ENCODE measurements at places on chromosomes 12 and 14.

GRCh38 chr12:70849265-70849960 is 71.1 kb downstream of the PTPRR start:
- DNase-seq: no peak

GRCh38 chr12:40262657-40263056 is 37.9 kb downstream of the LRRK2 start:
- DNase-seq: no peak

GRCh38 chr14:46999661-47000060 is 348.1 kb upstream of the RPL10L start:
- DNase-seq: no peak

- no peak for DNase-seq
These were observed 148.7 kb upstream of the PDZRN4 start for GRCh38 chr12:41039461-41039860.

DNA sequence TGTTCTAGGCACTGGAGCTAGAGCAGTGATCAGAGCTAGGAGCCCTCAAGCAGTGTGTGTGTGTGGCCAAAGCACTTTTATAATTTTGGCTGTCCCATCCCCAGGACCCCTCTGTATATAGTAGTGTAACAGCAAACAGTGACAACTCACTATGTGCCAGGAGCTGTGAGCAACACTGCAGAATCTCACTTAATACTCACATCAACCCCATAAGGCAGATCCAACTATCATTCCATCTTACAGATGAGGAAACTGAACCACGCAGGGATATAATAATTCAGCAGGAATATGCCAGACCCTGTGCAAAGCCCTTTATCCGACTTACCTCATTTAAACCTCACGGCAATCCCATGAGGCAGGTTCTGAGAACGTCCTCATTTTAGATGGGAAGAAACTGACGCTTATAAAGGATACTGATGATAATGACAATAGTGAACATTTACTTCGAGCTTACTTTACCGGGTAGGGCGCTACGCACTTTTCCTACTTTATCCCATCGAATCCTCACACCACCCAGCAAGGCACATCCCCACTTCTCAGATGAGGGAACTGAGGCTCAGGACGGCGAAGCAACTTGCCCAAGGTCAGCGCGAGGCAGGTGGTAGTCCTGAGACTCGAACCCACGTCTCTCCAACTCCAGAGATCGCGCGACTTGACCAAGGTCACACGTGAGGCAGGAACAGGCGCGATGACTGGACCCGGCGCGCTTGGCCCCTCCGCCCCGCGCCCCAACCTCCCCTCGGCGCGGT is 687 bp downstream of the RAB35 start:
- no peak for DNase-seq

- no peak for DNase-seq
These were observed 53.7 kb upstream of the DYRK2 start for GRCh38 chr12:67594888-67595287.

GRCh38 chr14:103558071-103558882 is 4.2 kb downstream of the BAG5 start:
- no peak for DNase-seq

DNA sequence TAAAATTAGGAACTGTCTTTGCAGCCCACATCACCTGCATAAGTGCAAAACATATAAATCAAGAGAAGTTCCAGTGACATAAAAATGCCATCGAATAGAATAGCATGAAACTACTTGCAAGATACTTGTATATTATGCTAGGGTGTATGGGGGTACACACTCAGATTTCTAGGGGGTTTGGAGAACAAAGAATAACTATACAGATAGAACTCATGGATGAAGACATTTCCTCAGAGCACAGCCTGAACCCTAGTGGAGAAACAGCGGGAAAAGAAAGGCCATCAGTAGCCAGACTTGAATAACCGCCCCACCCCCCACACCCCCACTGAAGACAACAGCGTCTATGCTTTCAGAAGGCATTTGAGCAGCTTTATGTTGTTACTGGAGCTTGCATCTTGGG is 425.8 kb downstream of the NPAS3 start:
- no peak for DNase-seq

GRCh38 chr12:68633614-68634558 is 23.2 kb downstream of the RAP1B start:
- DNase-seq: no peak

DNA sequence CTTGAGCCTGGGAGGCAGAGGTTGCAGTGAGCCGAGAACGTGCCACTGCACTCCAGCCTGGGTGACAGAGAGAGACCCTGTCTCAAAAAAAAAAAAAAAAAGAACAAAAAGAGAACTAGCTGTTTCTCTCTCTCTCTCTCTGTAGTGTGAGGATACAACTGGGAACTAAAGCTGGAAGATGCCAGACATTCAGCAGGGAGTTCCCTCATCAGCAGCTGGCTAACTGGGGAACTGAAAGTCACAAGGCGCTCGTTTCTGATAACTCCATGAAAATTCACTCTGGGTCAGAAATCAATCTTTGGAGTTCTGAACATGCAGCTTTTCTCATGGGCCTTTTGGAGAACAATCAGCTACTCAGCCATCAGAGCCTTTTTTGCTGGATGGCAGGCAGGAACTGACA is 43.5 kb upstream of the MAP1LC3B2 start:
- DNase-seq: no peak

DNA sequence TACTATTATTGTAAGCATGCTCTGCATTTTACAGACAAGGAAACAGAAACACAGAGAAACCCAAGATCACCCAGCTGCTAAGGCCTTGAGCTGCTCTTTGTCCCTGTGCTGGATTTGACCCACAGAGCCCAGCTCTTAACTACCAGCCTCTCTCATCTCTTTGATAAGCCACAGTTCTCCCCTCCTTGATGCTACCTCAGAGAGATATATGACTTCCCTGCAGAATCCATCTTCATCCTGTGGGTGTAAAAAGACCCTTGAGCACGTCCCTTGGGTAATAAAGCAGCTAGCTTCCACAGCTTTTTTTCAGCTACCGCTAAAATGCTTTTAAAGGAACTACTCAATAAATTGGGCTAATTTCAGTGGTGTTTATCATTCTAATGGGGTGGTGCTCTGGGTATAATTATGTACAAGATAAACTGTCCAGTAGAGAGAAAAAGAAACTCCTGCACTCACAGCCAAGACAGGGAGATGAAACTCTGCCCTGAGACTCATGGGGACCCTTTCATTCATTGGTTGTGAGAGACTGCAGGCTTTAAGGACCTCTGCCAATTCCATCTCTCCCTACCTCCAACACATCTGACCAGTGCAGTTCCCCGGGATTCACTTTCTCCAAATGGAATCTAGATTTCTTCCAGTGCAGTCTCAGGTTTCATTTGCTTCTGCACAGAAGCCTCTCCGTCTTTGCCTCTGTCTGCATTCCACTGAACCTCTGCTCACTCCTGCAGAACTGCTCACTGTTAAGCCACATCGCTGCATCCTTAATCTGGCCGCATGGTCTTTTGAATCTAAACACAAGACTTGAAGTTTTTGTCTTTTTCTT is 24.7 kb upstream of the NTF3 start:
- DNase-seq: no peak
